Activated naive CD8-positive, alpha-beta T cell treated with anti-CD3 and anti-CD28 coated beads for 36 hours (primary cell): ENCODE measurements at places on chromosomes 7 and 10. TPM values are rescaled to one million over a fixed set of nuclear protein-coding genes. Genes with fewer than 3 reads are reported as not detected.

DNA sequence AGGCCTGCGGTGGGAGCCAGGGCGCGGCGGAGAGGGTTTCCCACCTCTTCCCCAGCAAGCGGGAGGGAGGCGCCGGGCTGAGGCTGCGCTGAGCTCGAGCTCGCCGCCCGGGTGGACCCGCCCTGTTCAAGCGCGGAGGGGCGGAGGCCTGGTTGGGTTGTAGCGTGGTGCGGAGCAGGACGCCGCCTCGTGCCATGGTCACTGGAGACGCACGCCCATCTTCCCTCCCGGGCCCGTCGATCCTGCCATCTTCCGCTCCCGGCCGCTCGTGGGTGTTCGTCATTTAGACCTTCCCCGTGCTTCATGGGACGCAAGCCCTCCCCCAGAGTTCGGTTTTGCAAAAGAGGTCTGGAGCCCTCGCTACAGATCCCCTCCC is 9.3 kb upstream of the EN2 start:
- no peak for DNase-seq

DNA sequence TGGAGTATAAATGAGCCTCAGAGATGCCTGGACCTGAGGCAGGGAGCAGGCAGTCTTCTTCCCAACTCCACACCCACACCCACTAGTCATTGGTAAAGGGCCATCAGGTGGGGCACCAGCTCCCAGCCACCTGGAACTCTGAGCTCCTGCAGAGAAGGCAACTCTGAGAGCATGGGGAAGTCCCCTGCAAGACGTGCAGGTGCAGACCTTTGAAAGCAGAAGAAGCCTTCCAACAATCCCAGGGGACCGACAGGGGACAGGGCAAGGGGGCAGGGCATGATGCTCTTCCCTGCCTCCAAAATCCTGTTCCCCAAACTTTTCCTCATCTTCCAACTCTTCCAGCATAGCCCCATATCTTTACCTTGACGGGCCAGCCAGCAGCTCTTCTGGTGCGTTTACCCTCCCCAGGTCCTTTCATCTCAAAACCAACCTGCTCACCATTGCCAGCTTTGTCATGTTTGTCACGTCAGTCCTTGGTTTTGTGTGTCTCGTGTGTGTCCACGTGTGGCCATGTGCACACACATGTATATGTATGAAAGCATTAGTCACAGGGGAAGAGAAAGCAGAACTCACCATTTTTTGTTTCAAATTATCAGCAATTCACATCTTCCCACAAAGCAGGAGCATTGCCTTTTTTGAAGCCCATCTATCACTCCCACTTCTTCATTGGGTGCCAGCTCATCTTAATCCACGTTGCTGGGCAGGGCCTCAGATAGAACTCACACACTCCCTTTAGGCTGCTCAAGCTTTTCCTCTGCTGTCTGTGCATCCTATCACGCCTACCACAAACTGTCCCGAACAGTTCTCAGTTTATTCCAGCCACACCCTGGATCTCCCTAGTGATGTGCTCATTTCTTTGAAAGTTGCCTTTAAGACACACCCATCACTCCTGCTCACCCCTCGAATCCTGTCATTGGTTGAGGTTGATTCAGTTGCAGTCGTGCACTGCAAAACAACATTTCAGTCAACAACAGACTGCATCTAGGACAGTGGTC is 41.0 kb upstream of the AMPH start:
- DNase-seq, result no peak

DNA sequence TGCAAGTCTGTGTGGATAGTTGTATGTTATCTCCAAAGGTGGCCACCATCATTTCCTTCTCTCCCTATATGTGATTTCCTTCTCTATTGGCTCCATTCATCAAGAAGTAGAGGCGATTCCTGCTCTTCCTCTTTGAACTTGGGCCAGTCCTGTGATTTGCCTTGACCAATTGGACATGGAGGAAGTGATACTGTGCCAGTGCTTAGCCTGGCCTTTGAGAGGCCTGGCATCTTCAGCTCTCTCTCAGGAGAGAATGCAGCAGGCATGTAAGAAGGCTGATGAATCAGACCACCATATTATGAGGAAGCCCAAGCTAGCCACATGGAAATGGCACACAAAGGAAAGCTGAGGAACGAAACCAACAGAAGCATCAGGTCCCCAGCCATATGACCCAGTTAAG is 195.0 kb upstream of the SVIL start:
- DNase-seq, result no peak

DNA sequence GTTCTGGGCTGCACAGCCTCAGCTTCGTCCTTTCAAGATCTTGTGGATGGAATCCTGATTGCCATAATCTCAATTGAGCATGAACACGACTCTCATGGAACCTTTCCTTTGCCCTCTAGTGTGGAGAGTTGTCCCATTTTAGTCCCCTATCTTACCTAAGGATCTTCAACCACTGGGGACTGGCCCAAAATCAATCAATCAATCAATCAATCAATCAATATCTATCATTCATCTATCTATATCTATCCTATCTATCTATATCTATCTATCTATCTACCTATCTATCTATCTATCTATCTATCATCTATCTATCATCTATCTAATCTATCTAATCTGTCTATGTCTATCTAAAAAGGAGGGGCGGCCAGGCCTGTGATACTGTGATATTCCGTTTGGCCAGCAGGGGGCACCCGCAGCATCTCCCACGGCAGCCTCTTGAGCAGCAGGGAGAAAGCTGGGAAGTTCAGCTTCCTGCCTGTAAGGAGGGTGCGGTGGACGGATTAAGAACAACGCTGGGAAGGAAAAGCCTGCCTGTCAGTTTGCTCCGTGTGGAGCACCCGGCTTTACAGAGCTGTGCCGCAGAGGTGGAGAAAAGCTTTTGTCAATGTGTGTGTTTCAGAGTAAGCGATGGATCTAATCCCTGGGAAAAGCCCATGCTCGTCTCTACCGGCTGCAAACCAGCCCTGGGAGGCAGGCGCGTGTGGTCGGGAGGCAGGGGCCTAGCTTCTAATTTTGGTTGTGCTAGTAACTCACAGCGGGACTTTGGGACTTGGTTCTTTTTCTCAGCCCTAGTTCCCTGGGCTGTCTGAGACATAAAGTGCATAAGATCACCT is 124.9 kb downstream of the SH2D4B start:
- DNase-seq, result peak; percentile 63

Gene ARMH3
- 21.5 TPM for total RNA-seq

Gene PKD1L1
- 0.02 TPM for total RNA-seq

Gene CC2D2B
- not detected for total RNA-seq

Gene SCD
- total RNA-seq, result 232 TPM

Gene GLI3
- total RNA-seq, result not detected

Gene CALHM1
- total RNA-seq, result not detected

Gene NEBL
- total RNA-seq, result 0.82 TPM

Gene PTPN12
- total RNA-seq, result 9.8 TPM
